Kasumi-1 (cell line): ENCODE measurements at places on chromosomes 7 and 10.

GRCh38 chr7:139703487-139704307 is 74.1 kb downstream of the HIPK2 start:
- DNase-seq, result no peak

DNA sequence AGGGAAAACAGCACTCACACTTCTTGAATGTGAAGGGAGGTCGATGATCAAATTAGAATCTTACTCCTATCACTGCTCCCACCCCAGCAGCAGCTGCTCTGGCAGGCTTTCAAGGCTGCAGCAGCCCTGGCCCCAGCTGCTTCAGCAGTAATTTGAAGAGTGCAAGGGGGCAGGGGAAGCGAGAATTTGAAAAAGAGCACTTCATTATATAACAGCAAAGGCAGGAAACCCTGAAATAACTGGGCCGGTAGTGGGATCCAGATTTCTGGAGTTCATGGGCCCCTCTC is 44.9 kb downstream of the MYPN start:
- DNase-seq, result no peak

DNA sequence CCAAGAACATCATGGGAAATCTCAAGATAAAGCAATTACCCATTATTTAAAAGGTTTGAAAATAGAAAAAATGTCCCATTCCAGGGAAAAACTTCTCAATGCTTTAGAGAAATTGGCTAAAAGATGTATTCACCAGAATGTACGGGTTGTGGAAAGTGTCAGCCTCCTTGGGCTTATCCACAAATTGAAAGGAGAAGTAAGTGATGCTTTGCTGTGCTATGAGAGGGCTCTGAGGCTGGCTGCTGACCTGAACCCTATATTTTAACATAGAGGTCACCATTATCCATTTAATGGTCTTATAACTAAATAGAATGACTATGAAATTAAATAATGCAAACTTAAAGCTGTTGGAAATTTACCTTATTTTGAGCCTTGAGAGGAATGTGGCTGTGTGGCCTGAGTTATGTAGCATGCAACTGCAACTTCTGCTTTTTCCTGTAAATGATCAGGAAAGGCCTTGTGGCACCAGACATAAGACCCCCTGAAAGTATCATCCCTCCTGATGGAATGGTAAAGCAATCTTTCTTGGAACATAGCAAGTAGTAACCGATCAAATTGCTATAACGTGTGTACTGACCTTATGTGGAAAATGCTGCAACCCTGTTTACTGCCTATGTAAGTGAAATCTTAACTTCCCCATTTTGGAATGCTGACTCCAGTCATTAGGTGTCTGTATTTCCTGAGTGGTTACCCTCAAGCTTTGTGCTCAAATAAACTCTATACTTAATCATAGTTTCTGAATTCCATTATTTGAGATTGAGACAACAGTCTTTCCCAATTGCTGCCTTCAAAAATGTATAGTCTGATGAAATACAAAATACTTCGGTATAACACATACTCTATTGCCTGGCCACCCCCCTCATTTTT is 6.9 kb downstream of the IFIT1B start:
- peak; percentile 94 for DNase-seq

DNA sequence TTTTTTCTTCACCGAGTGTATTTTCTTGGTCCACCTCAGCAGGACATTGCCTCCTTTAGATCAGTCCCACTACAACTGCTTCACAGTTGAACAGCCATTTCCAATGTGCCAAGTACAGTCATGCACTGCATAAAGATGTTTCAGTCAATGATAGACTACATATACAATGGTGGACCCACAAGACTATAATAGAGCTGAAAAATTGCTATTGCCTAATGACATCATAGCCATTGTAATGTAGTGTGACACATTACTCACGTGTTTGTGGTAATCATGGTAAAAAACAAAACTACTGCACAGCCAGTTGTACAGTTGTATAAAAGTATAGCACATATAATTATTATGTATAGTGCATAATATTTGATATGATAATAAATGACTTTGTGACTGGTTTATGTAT is 113.8 kb upstream of the HPS1 start:
- DNase-seq, result no peak

GRCh38 chr10:16999665-17000451 is 129.8 kb downstream of the CUBN start:
- DNase-seq, result no peak

DNA sequence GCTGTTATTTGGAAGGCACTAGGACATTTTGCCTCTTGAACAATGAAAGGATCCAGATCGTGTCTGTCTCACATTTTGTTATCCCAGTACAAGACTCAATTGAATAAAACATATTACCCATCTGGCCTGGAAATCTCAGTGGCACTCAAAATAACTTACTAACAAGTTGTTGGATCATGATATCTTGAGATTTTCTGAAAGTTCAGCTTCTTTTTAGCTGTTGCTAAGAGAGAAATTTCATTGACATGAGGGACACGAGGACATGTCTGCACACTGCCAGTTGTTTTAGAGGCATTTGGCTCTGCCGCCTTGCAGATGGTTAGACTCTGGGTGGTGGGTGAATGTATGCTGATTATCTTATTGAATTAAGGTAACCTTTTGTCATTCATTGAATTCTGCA is 41.0 kb downstream of the KAT6B start:
- no peak for DNase-seq

- DNase-seq, result no peak
Measured at GRCh38 chr10:127125331-127125730, 71.1 kb downstream of the INSYN2A start.

GRCh38 chr10:32795598-32796183 is 162.3 kb downstream of the ITGB1 start:
- DNase-seq, result peak; percentile 56

GRCh38 chr10:88442716-88443115 is 140.4 kb downstream of the RNLS start:
- DNase-seq, result no peak

GRCh38 chr10:5354068-5354467 is 10.7 kb upstream of the UCN3 start:
- DNase-seq, result no peak

DNA sequence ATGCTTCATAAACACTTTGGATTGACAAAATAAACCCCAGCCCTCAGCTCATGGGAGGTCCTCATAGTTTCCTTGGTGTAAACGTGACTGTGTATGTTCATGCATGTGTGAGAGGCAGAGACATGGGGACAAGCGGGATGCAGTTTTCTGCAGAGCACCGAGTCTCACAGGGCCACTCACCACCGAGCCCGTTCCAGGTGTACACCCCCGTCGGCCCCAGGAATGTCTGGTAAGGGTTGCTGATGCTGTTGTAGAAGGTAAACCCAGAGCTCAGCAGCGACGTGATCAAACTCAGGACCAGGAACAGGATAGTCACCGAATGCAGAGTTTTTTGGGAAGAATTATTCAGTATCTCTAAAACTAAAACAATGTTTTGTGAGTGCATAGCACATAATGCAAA is 9.2 kb downstream of the CLRN3 start:
- no peak for DNase-seq

GRCh38 chr7:136900005-136900404 is 31.6 kb downstream of the CHRM2 start:
- DNase-seq, result no peak

- no peak for DNase-seq
Measured at GRCh38 chr7:121012919-121013318, 24.4 kb downstream of the CPED1 start.

DNA sequence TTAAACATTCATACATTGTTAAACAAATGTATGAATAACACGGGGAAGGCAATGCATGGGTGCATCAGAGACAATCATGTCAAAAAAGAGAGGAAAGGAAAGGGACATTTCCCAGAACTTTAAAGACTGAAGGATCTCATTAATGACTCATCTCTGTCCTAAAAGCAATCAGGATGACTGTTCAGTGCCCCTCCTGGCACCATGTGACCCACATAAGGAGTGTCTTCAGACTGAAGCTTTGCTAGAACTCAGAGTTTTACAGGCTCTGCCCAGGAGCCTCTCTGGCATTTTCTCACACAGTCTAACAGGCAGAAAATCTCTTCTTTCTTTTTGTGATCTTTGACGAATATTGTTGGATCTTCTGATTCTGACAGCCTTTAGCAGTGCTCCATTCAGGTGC is 315.3 kb downstream of the OTUD1 start:
- DNase-seq, result no peak

DNA sequence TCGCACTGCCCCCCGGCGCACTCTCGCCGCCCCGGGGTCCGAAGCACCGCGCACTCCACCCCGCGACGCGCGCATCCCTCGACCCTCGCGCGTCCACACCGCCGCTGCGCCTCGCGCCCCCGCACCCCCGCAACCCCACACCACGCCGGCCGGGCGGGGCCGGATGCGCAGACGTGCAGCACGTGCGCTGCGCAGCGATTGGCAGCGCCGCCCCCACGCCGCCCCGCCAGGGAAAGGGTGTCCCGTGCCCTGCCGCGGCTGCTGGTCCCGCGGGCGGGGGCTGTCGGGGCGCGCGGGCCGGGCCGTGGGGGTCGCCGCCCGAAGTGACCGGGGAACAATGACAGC is 53.7 kb upstream of the KDM7A start:
- DNase-seq, result no peak

- no peak for DNase-seq
Measured at GRCh38 chr7:127233630-127234029, 19.1 kb downstream of the GRM8 start.

DNA sequence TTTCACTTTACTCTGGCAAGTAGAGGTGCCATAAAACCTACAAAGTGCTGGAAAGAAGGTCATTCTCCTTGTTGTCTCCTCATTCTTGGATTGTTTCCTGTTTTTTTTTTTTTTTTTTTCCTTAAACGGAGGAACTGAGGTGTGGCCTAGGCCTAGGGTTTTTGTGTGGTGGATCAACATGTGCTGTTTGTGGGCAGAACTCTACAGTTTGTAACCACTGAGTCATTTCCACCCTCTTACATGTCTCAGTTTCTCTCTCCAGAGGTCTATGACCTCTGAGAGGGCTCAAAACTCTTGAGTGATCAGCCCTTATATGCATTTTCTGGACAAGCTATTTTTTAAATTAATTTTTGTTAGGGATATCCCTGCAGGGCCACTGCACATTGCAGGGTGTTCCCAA is 296.0 kb downstream of the PPP1R3A start:
- DNase-seq, result no peak

- DNase-seq, result peak; percentile 36
Measured at GRCh38 chr10:48507933-48508790, 96.7 kb downstream of the ARHGAP22 start.

GRCh38 chr7:137454767-137455166 is 111.2 kb upstream of the PTN start:
- no peak for DNase-seq

DNA sequence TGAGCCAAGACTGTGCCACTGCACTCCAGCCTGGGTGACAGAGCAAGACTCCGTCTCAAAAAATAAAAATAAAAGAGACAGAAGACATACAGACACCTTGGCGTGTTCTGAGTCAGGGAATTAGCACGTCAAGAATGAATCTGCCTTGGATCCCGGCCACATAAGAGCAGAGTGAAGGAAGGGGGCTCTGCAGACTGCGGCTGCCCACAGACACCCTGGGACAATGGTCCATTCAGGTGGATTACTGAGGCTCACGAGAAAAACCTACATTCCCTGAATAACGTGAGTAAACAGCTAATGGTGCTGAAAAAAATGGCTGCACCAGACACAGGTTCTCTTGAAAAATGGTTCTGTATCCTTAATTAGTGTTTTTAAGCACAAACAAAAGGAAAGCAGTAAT is 100.1 kb upstream of the FGFR2 start:
- no peak for DNase-seq

DNA sequence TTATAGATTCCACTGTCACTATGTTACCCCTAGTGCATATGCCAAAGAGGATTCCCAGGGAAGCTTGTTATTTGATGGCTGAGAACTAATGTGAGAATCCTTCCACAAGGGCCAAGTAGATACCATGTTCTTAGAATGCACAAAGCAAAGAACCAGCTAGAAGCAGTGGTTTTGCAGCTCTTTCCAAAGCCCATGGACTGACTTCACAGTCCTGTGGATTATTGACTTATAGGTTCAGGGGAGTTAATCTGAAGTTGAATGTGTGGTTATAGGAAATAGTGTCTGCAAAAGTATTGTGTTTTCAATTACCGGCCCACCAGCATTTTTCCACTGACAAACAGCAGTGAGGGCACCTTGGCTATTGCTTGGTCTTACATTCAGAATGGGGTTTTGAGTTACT is 28.2 kb downstream of the TIMM23 start:
- DNase-seq, result no peak

DNA sequence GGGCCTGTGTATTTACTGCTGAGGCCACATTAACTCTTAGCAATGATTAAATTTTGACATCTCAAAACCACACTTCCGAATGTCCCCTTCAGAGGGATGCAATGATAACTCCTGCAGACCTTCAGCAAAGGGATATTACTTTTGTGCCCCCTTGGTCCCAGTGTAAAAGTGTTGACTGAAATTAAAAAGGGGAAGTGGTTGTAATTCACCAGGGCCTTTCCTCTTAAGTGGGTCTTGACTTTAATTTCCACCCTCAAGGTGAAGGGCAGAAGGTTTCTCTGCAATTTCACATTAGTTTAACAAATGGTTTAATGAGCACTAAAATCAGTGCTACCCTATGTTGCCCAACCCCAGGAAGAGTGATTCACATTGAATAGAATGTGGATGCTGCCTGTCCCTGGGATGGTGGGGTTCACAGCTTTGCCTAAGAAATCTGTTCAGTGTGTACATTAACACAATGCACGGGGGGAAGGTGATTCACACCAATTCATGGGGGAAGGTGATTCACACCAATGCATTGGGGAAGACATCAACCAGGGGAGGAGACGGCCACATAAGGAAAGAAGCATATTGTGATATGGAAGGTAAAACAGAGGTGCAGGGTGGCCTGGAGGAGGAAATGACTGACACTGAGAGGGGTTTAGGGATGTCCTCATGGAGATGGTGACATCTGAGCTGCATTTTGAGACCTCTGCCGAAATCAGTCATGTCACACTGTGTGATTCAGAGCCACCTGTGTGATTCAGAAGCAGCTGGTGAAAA is 19.4 kb upstream of the TNS3 start:
- DNase-seq, result peak; percentile 62

DNA sequence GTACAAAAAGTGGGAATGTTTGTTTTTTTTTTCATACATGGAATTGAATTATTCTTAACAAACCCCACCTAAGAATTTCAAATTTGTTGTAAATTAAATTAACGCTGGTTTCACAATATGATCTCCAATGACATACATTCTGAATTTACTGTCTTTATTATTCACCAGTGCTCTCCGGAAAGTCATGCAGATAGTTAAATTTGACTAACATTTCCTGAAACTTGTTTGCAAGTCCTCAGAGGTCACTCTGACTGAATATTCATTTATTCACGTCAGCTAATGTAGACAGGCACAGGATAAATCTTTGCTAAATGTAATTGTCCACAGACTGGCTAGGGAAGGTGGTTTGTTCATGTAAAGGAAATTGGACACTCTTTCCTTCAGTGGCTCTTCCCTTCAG is 730.4 kb downstream of the PHTF2 start:
- DNase-seq, result no peak

DNA sequence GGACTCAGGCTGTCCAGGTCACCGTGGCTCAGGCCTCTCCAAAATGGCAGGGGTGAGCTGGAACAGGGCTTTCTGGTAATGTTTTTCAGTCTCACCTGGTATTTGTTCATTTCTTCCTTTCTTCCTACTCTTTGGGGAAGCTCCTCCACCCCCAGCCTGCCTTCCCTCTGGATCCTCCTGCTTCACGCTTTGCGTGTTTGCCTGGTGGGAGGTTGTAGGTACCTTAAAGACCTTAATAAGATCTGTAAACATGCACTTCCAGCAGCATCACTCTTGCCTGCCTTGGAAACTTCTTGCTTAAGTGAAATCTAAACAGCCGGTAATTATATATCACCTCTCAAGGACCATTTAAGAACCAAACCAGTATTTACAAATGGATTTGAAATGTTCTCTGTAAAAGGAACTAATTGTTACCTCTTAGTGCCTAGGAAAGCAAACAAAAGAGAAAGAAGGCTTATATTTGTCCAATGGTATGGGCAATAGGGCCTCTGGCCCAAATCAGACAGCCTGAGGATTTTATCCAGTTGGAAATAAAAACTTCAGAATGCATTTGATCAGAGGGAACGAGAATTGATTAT is 339.9 kb downstream of the CCSER2 start:
- DNase-seq, result no peak
